WTC11 (cell line): ENCODE measurements at places on chromosomes 13 and 19. TPM values are rescaled to one million over a fixed set of nuclear protein-coding genes. Genes with fewer than 3 reads are reported as not detected.

Gene ZFP14
- 7.9 to 9.6 TPM (median 8.5 TPM) in 3 replicates for total RNA-seq

Gene ZFP82
- 11.6 to 13.1 TPM (median 12.1 TPM) in 3 replicates for total RNA-seq

DNA sequence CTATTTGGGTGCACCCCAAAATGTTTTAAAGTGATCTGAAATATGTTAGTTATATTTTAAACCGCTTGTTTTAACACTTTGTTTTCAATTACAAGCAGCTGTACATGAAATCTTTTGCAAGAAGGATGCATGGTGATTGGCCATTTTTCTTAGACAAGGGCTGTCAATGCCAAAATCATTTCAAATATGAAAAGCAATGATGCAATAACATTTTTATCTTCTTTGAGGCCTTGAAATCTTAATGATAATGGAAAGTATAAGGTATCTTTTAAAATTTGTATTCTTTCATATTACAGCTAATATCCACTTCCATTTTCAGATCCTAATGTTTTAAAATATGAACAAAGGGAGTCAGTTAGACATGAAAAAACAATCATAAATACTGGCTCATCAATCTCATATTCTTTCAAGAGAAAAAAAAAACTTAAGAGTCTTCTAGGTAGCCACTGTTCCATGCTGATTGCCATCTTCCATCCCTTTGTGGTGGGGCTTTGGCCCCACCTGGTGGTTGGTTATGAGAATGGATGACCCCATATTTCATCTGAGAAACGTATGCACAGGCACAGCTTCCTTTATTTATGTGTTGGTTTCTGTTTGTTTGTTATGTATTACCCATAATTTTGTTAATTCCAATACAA, 330.3 kb upstream of the MIR17HG start:
- H3K4me3 ChIP-seq: no peak overlapping the region
- no peak overlapping the region for H3K27ac ChIP-seq
- H3K4me1 ChIP-seq: 0 out of 2 replicates have a peak, but pooled peaks cover 4% of the 10 kb centered on the region
- no peaks in the 10 kb centered on the region for H3K36me3 ChIP-seq
- DNase-seq: peak; percentile 63

GRCh38 chr13:89940383-89940782, 1407.1 kb upstream of the MIR17HG start:
- no peak overlapping the region for H3K4me3 ChIP-seq
- H3K27ac ChIP-seq: no peak overlapping the region
- no peak for DNase-seq
- no peaks in the 10 kb centered on the region for H3K27me3 ChIP-seq

DNA sequence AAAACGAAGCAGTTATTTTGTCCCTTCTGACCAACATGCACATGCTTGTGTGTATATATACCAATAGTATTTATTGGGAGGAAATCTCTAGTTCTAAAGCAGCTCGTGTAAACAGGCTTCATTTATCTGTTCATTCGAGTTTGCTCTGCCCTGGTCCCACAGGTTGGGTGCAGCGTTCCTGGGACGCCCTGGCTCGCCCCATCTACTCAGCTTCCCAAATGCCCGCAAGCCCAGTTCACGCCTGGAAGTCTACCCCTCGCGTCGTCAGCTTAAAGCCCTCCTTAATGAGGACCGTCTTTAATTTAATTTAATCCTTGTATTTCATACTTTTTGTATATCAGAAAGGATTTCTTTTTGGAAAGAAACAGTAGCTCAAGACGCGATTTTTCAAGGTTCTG, 604 bp downstream of the THSD1 start:
- peak overlapping the region; percentile 69 for H3K4me3 ChIP-seq
- H3K36me3 ChIP-seq: no peaks in the 10 kb centered on the region
- no peak overlapping the region for H3K27ac ChIP-seq
- H3K4me1 ChIP-seq: peaks cover 15% of the 10 kb centered on the region
- peaks cover 45% of the 10 kb centered on the region for H3K27me3 ChIP-seq
- peak; percentile 23 for DNase-seq

DNA sequence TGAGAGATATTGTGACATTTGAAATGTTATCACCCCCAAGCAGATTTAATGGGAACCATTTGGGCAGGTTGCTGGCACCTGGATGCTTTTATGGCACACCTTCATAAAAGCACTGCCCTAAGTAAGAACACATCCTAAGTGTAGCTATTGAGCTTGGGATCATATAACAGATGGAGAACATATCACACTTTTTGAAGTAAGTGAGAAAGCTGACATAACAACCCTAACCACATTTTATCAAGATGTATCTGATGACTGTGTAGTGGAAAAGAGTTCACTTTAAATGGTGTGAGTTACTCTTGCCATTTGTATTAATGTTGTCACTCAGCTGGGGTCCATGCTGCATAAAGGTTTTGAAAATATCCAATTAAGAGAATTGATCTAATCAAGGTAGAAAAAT, 287.9 kb downstream of the DCLK1 start:
- no peak overlapping the region for H3K27ac ChIP-seq
- H3K27me3 ChIP-seq: no peaks in the 10 kb centered on the region
- no peaks in the 10 kb centered on the region for H3K4me1 ChIP-seq

- H3K4me3 ChIP-seq: no peak overlapping the region
- H3K4me1 ChIP-seq: no peaks in the 10 kb centered on the region
- no peaks in the 10 kb centered on the region for H3K36me3 ChIP-seq
- no peak for DNase-seq
- H3K27ac ChIP-seq: no peak overlapping the region
- H3K27me3 ChIP-seq: peaks cover 3% of the 10 kb centered on the region
Observed at GRCh38 chr19:6038634-6039405, 60.9 kb upstream of the RANBP3 start.

GRCh38 chr19:38734426-38735256, 9.6 kb downstream of the CAPN12 start:
- peak overlapping the region; percentile 66 for H3K4me3 ChIP-seq
- H3K4me1 ChIP-seq: peaks cover 10% of the 10 kb centered on the region
- peaks cover 19% of the 10 kb centered on the region for H3K27me3 ChIP-seq
- peaks cover 11% of the 10 kb centered on the region for H3K36me3 ChIP-seq
- no peak overlapping the region for H3K27ac ChIP-seq
- no peak for DNase-seq

DNA sequence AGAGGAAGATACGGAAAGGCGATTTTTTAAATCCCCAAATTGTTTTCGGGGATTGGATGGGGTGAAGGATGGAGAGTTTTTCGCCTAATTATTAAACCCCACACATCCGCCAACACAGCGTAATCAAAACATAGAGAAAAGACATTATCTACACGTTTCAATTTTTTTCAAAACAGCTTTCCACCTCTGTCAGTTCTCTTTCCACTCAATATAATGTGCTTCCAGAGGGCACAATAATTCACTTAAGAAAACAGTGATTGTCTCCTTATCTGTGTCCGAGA, 435 bp upstream of the OBI1 start:
- peaks cover 49% of the 10 kb centered on the region for H3K4me1 ChIP-seq
- peaks cover 3% of the 10 kb centered on the region; the same call in 1 of the 2 replicates for H3K36me3 ChIP-seq
- no peak for DNase-seq

GRCh38 chr13:108342369-108343289, 73.1 kb downstream of the TNFSF13B start:
- no peak overlapping the region for H3K4me3 ChIP-seq
- no peak overlapping the region for H3K27ac ChIP-seq
- H3K4me1 ChIP-seq: peaks cover 12% of the 10 kb centered on the region
- H3K36me3 ChIP-seq: no peaks in the 10 kb centered on the region

GRCh38 chr13:42280537-42280936, 8.6 kb downstream of the AKAP11 start:
- H3K27me3 ChIP-seq: no peaks in the 10 kb centered on the region
- H3K4me3 ChIP-seq: no peak overlapping the region
- H3K27ac ChIP-seq: no peak overlapping the region
- peaks cover 39% of the 10 kb centered on the region for H3K4me1 ChIP-seq

DNA sequence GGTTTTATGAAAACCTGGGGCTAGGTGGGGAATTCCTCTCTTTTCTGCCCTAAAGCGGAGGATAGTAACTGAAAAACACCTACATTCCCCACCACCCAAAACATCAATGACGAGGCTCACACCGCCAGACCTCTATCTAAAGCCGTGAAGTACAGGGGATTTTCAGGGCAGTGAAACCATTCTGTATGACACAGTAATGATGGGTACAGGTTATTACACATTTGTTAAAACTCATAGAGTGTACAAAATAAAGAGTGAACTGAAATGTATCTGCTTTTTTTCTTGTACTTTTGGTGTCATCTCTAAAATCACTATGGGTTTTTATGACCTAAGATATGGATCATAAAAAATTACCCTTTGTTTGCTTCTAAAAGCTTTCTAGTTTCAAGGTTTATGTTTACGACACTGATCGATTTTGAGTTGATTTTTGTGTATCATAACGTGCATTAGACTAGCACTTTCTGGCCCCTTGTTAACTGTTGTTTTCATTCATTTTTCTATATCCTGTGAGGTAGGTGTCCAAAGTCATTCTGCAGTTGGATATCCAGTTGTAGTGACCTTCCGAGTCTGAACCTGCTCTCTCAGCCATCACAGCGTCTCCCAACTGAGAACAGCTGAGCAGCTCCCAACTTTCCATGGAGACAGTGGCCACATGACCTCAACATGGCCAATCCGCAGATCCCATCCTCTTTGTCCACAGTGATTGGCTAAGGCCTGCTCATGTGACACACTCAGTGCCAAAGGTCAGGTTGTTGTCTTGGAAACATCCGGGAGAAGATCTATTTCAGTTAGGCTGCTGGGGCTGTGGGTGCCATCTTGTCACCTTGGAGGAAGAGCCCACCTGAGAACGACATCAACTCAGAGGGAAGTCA, 10.3 kb downstream of the MBD3L2B start:
- no peak overlapping the region for H3K4me3 ChIP-seq
- H3K27ac ChIP-seq: no peak overlapping the region
- H3K4me1 ChIP-seq: no peaks in the 10 kb centered on the region
- peaks cover 17% of the 10 kb centered on the region; the same call in 1 of the 2 replicates for H3K27me3 ChIP-seq
- peaks cover 56% of the 10 kb centered on the region for H3K36me3 ChIP-seq
- DNase-seq: no peak

GRCh38 chr19:52141203-52141602, 1.5 kb upstream of the ZNF616 start:
- peaks cover 13% of the 10 kb centered on the region for H3K36me3 ChIP-seq
- H3K27me3 ChIP-seq: no peaks in the 10 kb centered on the region; the same call in 1 of the 2 replicates

- H3K4me3 ChIP-seq: no peak overlapping the region
- H3K4me1 ChIP-seq: peaks cover 10% of the 10 kb centered on the region
- H3K36me3 ChIP-seq: no peaks in the 10 kb centered on the region
Observed at GRCh38 chr13:110418944-110419343, 111.9 kb downstream of the COL4A2 start.

DNA sequence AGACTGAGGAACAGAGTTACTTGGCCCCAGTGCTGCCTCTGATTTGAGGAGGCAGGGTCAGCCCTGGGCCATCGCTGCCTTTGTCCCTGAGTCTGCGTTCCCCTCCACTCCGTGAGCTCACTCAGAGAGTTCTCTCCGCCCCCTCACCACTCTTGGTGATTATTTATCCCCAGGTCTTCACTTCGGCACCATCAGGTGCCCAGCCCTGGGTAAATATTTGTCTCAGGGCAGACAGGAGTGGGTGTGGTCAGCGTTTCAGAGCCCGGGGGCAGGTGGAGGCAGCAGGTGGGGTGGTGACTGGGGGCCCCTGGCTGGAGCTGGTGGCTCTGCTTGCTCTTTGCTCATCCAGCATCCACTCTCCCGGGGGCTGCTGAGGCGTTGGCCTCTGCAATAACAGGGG, 20.6 kb downstream of the PPP1R37 start:
- no peaks in the 10 kb centered on the region for H3K27me3 ChIP-seq
- H3K4me3 ChIP-seq: no peak overlapping the region
- no peak for DNase-seq

- H3K4me3 ChIP-seq: no peak overlapping the region
- no peak for DNase-seq
- peaks cover 70% of the 10 kb centered on the region for H3K27me3 ChIP-seq
- H3K36me3 ChIP-seq: no peaks in the 10 kb centered on the region
- peaks cover 68% of the 10 kb centered on the region for H3K4me1 ChIP-seq
Observed at GRCh38 chr13:73062468-73062867, 3.7 kb downstream of the KLF5 start.
